Activated naive CD8-positive, alpha-beta T cell treated with anti-CD3 and anti-CD28 coated beads, Interleukin-2, amount 10 ng/mL, durations not matched to agents 7 days and 5 days (primary cell): ENCODE measurements at places on chromosomes 5 and 9.

- no peak for DNase-seq
Measured at GRCh38 chr5:109335114-109335513, 74.7 kb downstream of the PJA2 start.

- no peak for DNase-seq
Measured at GRCh38 chr5:14663734-14664269, 716 bp upstream of the OTULIN start.

- DNase-seq: no peak
Measured at GRCh38 chr9:133115604-133116345, 5.3 kb downstream of the RALGDS start.

GRCh38 chr5:172695232-172696054 is 54.4 kb downstream of the NEURL1B start:
- DNase-seq: no peak

DNA sequence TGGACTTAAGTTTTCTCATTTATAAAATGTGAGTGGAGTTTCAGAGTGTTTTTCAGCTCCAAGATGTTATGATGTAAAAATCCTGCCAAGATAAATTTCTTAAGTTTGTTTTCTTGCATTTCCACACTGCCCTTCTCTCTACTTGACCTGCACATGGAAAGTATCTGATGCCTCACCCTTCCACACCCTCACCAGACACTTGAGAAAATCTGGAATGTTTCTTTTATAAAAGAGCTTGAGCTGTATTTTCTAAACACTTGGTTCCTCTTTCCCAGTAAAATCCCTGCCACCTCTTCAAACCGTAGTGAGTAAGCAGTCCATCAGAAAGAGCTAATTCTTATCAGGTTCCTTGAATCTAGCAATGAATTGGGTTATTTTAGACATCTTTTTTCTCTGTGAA is 42.9 kb downstream of the FOXD1 start:
- no peak for DNase-seq
